SW 1271 (cell line): ENCODE measurements at places on chromosomes 12 and 14.

GRCh38 chr12:25789541-25789944, 168.9 kb upstream of the RASSF8 start:
- no peak for DNase-seq

- peak; percentile 44 for DNase-seq
These were observed 122.0 kb downstream of the TMEM117 start for GRCh38 chr12:43957732-43958372.

DNA sequence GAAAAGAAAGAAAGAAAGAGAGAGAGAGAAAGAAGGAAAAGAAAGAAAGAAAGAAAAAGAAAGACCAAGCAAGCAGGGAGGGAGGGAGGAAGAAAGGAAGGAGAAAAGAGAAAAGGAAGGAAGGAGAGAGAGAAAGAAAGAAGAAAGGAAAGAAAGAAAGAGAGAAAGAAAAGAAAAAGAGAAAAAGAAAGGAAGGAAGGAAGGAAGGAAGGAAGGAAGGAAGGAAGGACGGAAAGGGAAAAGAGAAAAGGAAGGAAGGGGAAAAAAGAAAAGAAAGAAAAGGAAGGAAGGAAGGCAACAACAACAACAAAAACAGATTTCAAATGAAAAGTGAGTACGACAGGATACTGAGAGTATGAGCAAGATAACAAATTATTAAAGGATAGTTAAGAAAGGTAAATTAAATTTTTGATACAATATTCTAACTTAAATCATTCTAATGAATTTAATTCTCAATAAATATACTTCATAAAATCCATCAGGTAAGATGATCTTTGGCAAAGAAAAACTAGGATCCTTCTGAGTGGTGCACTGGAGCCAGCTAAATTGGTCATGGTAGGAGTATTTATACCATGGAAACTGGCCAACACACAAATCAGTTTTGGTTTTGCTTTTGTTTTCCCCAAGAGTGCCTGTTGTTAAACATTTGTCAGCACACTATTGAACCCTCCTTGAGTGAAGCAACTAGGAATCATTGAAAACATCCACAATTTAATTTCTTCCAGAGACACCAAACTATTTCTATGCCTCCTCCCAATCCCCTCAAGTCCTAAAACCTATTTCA, 56.1 kb upstream of the DYRK2 start:
- no peak for DNase-seq

GRCh38 chr12:71846322-71846940, 6.9 kb downstream of the TBC1D15 start:
- no peak for DNase-seq

- peak; percentile 18 for DNase-seq
These were observed 478.0 kb downstream of the RMST start for GRCh38 chr12:97940629-97941028.

GRCh38 chr12:128973883-128974681, 120.8 kb downstream of the GLT1D1 start:
- no peak for DNase-seq

GRCh38 chr14:100866666-100867630, 36.6 kb downstream of the RTL1 start:
- no peak for DNase-seq

GRCh38 chr14:33899723-33900341, 51.0 kb downstream of the EGLN3 start:
- DNase-seq = no peak

DNA sequence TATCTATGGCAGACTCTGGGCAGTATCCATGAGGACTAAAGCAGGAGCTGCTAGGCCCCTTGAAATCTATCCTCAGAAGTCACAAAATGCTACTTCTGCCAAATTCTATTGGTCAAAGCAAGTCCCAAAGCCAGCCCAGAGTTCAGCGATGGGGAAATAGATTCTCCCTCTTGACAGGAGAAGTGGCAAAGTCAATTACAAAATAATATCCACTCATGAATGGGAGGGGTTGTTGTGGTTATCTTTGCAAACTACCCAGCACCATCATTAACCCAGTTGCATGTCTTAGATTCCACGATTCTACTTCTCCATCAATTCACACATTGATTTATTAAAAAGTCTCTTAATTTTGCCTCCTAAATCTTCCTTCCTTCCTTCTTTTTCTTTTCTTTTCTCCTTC, 30.7 kb upstream of the STXBP6 start:
- DNase-seq = no peak

DNA sequence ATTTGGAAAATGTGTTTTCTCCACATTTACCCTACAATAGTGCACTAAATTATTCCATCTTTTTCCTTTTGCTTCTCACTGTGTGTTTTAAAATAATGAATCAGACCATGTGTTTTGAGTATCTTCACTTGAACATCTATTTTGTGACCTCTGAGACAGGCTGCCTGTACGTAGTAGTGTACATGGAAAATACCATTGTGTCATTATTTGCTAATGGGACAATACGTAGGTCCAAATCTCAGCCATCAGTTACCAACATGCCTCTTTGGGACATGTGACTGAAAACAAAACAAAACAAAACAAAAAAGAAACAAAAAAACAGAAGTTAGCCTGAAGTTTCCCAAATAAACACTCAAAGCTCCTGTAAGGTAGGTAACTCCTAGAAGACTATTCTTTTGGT, 7.1 kb upstream of the MYF6 start:
- no peak for DNase-seq

DNA sequence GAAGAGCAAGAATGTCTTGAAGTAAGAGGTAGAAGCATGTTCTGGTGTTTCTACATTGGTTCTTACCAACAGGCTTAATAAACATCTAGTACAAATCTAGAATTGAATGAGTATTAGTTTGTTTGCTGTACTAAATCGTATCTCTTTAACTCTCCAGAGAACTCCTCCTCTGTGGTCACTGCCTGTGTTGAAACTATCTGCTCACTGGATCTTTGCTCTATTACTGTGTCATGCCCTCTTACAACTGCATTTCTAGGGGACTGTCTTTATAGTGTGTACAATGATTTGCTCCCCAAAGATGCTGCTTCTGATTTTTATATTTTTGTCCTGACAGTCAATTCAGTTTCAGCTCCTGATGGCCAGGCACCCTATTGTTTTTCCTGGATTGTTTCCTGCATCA, 50.1 kb upstream of the E2F7 start:
- no peak for DNase-seq

DNA sequence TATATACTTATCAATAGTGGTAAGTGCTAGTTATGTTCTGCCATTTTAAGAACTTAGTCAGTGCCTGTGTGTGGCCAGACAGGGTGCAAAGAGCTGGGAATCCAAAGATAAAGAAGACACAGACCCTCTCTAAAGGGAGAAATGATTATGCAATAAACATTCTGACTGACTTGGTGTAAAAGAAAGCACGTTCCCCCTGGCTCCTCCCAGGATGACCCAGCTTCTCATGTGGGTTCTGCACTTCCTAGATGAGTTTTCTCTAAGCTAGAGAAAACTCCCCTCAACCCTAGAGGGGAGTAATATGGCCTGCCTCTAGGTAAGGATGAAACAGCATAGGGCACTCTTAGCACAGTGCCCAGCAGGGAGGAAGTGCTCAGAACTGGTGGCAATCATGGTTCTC, 231.2 kb downstream of the VRK1 start:
- DNase-seq = no peak

- no peak for DNase-seq
These were observed 51.3 kb downstream of the SH2B3 start for GRCh38 chr12:111457071-111457470.

GRCh38 chr14:67239582-67239981, 1.7 kb upstream of the PALS1 start:
- no peak for DNase-seq

GRCh38 chr12:14842315-14842714, 1.0 kb downstream of the ART4 start:
- DNase-seq = no peak

DNA sequence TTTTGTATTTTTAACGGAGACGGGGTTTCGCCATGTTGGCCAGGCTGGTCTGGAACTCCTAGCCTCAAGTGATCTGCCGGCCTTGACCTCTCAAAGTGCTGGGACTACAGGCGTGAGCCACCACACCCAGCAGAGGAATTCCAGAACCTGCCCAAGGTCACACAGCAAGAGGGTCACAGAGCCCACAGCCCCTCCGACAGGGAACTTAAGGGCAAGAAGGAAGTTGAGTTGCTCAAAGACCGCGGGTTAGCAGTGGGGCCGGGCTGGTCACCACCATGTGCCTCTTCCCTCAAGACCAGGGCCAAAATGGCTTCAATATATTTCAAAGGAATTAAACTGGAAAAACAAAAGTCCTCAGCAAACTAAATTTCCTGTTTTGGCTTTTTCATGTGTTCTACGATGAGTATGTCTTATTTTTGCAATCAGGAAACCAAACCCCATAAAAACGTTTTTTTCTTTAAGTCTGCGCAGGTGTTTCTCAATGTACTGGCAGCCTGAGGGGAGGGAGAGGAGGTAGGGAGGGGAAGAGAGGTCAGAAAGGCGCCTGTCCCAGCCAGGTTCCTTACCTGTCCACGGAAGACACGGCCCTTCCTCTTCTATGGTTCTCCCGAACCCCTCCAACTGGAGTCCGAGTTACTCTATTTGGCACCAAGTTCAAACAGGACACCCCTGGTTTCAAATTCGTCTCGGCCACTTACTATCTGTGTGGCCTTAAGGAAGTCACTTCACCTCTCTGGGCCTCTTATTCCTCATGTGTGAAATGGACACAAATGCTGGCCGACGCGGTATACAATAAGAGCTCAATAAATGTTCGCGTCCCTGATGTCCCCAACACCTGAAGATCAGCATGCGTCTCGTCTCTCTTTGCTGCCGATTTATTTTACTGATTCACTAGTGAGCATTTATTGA, 778 bp downstream of the SLC8B1 start:
- DNase-seq = no peak

- DNase-seq = no peak
These were observed 30.9 kb downstream of the TDG start for GRCh38 chr12:103996595-103996994.

DNA sequence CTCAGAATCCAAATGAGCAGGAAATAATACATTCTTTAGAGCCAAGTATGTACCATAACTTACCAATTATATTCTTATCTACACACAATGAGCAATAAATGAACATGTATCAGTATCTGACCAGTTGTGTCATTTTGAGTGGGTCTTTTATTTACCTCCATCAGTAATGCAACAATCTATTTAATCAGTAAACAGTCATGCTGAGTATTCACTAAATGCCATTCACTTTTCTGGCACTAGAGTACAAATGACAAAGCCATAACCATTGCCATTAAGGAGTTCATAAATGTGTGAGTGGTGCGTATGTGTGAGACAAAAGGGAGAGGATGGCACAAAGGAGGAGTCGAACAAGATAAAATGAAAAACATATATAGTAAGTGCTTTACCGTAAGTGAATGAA, 1.5 kb upstream of the STRAP start:
- no peak for DNase-seq

- no peak for DNase-seq
These were observed 63.2 kb downstream of the PLEKHA5 start for GRCh38 chr12:19192710-19193109.

- DNase-seq = peak; percentile 32
These were observed 31.4 kb downstream of the EVL start for GRCh38 chr14:100096656-100097055.

DNA sequence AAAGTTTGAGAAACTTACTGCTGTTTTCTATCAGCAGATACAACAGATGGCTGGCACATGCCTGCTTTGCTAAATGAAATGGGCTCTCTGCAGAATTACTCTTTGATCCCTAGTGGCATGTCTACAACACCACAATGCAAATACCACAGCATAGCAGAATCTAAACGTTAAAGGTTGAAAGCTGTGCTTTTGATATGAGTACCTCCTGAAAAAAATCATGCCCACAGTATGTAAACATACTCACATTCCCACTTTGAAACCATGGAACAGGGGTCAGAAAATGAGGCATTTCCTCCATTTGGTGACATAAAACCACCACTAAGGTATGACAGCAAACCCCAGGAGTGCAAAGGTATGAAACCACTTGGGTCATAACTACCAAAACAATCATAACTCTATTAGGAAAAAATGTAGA, 7.5 kb downstream of the WIF1 start:
- DNase-seq = no peak

GRCh38 chr14:68396461-68396860, 396.4 kb downstream of the ZFP36L1 start:
- DNase-seq = no peak

GRCh38 chr14:89959853-89960445, 4.2 kb downstream of the TDP1 start:
- no peak for DNase-seq

DNA sequence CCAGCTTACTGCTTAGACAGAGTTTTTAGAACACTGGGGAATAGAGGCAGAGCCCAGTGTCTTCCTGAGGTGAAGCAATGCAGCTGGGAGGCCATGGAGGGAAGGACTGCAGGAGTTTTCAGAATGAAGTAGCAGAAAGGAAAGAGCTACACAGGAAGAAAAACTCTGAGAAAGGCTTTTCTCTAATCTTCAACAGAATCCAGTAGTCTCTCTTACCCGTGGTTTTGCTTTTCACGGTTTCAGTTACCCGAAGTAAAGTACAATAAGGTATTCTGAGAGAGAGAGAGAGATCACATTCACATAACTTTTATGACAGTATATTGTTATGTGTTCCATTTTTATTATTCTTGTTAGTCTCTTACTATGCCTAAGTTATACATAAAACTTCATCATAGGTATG, 761.6 kb downstream of the BCL11B start:
- DNase-seq = no peak

DNA sequence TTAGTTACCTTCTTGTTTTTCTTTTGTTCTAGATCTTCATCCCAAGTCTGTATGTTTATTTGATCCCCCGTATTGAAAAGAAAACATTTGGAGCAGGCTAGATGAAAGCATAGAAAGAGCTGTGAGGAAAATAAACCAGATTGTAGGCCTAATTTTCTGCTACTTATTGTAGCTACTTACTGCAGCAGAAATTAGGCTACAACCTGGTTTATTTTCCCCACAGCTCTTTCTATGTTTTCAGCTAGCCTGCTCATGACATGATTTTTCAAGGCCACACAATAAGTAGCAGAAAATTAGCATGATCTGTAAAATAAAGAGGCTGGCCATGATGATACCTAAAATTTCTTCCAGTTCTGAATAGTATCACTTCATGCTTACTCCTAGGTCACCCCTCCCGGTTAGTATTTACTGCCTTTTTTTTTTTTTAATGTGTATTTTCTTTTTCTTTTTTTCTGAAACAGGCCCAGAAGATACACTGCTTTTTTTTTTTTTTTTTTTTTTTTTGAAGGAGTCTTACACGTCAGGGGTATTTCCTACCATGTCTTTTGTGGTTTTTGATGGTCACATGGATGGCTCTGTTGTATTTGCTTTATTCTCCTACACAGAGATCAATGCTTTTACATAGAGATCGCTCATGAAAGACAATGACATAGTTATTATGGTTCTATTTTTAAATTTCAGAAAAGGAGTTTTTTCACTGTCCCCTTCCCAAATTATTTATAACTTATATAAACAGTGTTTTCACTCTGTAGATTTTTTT, 32.3 kb downstream of the BHLHE41 start:
- DNase-seq = no peak

DNA sequence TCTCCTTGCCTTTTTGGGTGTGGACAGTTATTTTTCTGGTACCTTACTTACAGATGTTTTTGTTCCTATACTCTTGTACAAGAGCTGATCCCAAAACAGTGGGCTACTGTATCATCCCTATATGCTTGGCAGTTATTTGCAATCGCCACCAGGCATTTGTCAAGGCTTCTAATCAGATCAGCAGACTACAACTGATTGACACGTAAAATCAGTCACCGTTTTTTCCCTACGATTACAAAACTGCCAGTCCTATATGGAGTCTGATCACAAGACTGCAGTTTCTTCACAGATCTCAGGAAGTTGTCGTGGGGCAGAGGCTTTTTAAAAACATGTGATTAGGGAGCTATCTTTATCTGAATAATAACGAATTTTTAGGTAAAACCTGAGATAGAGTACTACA, 1.3 kb downstream of the LYSET start:
- no peak for DNase-seq

GRCh38 chr12:108432423-108433121, 82.5 kb upstream of the FICD start:
- DNase-seq = no peak
